ENCODE measurements at places on chromosomes 4 and X.

- H3K36me3 ChIP-seq: no peaks in the 10 kb centered on the region
- no peak overlapping the region for H3K4me3 ChIP-seq
- DNase-seq: peak; percentile 10
- H3K27ac ChIP-seq: no peak overlapping the region
- H3K4me1 ChIP-seq: no peaks in the 10 kb centered on the region
Measured at GRCh38 chrX:102345916-102346315, 93.9 kb downstream of the NXF2B start.

- H3K4me3 ChIP-seq: no peak overlapping the region
- H3K27ac ChIP-seq: no peak overlapping the region
- DNase-seq: no peak
- H3K36me3 ChIP-seq: no peaks in the 10 kb centered on the region
Measured at GRCh38 chr4:8618961-8619720, 26.6 kb downstream of the CPZ start.

DNA sequence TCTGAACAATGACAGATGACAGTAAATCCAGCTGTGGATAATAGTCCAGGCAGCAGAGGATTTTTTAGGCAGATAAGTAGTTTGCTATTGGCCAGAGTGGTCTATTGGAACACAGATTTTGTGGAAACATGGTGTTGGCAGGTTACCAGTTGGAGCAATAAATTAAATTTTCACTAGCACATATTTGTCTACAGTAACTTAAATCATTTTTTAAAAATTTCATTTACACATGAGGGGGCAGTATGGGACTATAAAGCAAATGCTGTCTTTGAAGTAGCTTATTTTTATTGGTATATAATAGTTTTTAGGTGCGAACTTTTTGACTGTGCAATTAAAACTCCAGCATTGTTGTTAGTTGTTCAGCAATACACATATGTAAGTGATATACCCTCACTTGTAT lies 289.8 kb downstream of the ARHGAP10 start:
- no peak for DNase-seq
- peaks cover 3% of the 10 kb centered on the region for H3K36me3 ChIP-seq
- no peak overlapping the region for H3K27ac ChIP-seq
- no peaks in the 10 kb centered on the region for H3K4me1 ChIP-seq

- no peaks in the 10 kb centered on the region for H3K27me3 ChIP-seq
- H3K4me3 ChIP-seq: no peak overlapping the region
- no peaks in the 10 kb centered on the region for H3K4me1 ChIP-seq
- H3K36me3 ChIP-seq: no peaks in the 10 kb centered on the region
- no peak overlapping the region for H3K27ac ChIP-seq
- DNase-seq: no peak
Measured at GRCh38 chr4:28444886-28445496, 1584.3 kb downstream of the STIM2 start.

DNA sequence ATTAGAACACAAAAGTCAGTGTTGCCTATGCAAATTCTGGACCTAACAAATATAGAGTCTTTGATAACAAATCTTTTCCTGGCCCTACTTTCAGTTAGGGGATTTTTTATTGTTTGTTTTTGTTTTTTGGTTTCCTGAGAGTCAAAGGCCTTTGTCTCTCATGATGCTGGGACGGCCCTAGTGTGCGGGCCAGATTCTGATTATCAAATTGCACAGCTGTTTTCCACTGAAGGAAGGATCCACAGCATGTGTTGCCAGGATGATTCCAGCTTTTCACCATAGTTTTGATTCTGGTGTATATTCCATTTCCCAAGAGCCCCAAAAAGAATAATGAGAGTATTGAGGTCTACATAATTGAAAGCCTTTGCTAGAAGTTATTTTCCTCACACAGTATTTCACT lies 248.2 kb downstream of the CAMK2D start:
- DNase-seq: no peak
- H3K27me3 ChIP-seq: no peaks in the 10 kb centered on the region
- H3K27ac ChIP-seq: no peak overlapping the region
- H3K36me3 ChIP-seq: peaks cover 42% of the 10 kb centered on the region
- no peaks in the 10 kb centered on the region for H3K4me1 ChIP-seq

DNA sequence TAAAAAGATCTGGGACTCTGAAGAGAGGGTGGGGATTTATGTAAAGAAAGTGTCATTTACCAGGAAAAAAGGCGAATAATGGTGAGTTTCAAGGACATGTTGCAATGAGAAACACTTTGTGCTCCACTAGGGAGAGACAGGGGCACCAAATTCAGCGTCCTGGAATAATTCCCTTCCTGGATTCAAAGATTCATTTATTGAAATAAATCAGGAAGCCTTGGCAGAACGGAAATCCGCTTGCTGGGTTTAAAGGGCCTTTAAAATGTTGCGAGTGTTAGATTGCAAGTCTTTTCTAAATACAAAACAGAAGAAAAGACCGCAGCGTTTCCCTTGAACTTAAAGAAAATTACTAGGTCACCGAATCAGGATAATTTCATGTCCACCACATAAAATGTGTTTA lies 3.8 kb upstream of the ZIC3 start:
- no peak for DNase-seq
- H3K4me3 ChIP-seq: no peak overlapping the region
- H3K36me3 ChIP-seq: no peaks in the 10 kb centered on the region
- no peaks in the 10 kb centered on the region for H3K4me1 ChIP-seq

DNA sequence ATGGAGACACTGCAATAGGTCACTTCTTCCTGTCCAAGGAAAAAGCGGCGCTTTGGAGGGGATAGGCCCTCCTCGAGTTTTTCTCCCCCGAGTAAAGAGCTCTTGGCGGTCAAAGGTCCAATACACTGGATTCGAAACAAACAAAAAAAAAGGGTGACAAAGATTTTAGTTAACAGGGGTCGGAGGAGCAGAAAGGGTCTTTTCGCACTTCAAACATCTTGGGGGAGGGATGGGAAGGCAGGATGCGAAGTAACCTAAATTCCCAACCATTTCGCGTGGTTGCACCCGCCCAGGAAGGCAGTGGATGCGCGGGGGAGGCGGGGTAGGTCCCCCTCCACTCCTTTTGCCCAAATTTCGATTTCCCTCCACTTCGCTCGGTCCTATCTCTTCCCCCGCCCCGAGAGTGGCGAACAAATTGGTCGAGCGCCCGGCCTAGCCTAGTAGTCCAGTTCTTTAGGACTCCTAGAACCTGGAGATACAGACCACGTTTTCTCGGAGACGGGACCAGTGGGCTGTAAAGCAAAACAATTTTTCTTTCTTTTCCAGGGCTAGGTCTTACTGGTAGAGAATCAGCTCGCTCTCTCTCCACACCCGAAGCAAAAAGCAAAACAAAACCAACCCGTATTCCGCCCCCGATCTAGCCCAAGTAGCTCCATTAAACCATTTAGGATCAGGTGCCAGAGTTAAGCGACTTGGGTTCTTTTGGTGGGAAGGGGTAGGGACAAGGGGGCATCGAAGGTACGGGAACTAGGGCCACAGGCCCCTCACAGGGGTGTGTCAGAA lies 2.0 kb upstream of the STAG2 start:
- H3K36me3 ChIP-seq: peaks cover 12% of the 10 kb centered on the region
- peaks cover 12% of the 10 kb centered on the region for H3K4me1 ChIP-seq
- peak; percentile 8 for DNase-seq
- peak overlapping the region; percentile 99 for H3K27ac ChIP-seq
- peak overlapping the region; percentile 95 for H3K4me3 ChIP-seq

- H3K27me3 ChIP-seq: peaks cover 9% of the 10 kb centered on the region
- peaks cover 11% of the 10 kb centered on the region for H3K36me3 ChIP-seq
- H3K4me1 ChIP-seq: peaks cover 25% of the 10 kb centered on the region
Measured at GRCh38 chr4:147682755-147683154, 1.2 kb downstream of the PRMT9 start.

- H3K36me3 ChIP-seq: no peaks in the 10 kb centered on the region
- no peak overlapping the region for H3K27ac ChIP-seq
- H3K4me3 ChIP-seq: no peak overlapping the region
- no peaks in the 10 kb centered on the region for H3K4me1 ChIP-seq
Measured at GRCh38 chr4:181020456-181020855, 1222.7 kb upstream of the TENM3 start.
